ENCODE measurements at places on chromosomes 4 and X.

DNA sequence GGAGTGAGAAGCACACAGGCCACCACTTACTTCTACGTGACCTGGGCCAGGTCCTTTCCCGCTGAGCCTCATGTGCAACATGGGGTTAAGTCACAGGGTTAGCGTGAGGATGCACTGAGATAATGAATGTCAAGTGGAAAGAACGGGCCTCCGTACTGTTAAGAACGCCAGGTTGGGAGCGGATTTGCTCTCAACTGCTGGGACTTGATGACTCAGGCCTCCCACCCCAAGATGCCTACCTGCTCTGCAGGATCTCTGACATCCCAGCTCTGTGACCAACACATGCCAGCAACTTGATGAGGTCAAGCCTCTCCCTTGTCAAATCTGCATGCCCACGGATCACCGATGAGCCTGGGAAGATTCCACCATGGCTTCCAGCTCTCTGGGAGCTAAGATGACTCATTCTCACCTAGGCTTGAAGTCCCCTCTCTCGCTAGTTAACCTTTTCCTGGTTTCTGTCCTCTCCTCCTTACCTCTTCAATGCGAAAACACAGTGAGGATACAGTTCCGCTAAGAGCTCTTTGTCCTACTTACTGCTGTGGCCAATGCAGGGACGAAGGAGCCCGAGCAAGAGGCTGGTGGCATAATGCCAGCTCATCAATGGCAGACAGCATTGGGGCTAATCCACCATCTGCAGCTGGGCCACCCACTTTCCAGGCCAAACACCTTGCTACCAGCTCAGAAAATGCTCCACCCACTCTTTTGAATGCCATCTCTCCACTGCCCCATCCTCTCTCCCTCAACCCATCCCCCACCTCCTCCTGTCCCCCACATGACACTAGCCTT lies 67.6 kb downstream of the PJA1 start:
- DNase-seq = no peak

DNA sequence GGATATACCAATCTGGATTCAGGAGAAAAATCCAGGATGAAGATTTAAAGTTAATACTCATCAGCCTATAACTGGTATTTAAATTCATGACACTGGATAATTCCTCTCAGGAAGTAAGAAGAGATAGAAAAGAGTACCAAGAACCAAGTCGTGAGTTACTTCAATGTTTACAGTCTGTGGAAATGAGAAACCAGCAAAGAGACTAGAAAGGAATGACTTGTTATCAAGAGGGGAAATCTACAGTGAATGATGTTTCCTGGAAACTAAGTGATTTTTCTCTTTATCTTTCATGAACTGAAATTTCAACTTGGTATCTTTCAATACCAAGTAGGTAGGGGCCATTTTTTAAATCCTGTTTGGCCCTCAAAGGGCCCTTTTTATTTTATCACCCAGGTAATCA lies 217.9 kb upstream of the AFF2 start:
- DNase-seq = no peak

DNA sequence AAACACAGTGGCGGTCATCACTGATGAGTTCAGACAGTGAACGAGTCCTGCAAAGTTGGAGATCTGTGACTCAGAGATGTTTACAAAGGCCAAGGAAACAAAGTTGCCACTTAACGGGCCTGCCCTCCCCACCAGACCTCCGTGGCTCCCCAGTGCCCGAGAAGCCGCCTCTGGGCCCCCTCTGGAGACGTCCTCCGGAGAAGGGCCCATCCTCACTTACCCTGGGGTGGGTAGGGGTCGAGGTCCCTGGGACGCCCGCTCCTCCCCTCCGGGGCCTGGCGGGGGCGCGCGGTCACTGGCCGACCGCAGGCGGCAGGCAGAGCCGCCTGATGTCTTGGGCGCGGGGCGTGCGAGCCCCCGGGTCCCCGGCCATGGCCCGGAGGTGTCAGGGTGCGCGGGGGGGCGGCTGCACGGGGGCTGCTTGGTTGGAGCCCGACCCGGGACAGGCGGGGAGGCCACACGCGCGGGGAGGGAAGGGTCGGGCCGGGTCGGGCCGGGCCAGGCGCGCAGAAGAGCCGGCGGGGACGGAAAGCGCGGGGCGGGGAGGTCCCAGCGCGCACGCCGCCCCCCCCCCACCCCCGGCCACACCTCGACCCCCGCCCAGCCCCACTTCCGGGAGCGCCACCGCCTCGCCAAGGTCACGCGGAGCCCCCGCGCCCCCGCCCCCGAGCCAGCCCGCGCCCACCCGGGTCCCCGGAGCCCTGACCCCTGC lies 529 bp downstream of the DHRSX start:
- DNase-seq = peak; percentile 43

GRCh38 chrX:150692831-150693724 lies at the start of gene MTMR1:
TSS of gene MTMR1 (plus strand) at chrX:150693396. CDS start at chrX:150693531, 135 bp downstream.
- DNase-seq = peak; percentile 59

DNA sequence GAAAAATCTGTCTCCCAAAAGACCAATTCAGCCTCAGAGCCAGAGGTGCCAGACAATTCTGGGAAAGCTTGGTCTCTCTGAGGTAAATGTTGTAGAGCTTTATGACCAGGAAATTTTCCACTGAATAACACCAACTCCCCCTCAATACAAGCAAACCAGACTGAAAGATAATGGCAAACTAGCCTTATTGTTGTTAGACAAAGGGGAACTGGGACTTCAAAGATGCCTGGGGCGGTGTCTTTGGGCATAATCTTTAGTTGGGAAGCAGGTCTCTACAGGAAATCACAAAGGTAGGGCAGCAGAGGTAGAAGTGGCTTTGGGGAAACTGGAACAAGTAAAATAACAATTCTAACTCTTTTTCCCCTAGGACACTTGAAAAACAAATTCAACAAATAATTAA lies 12.0 kb downstream of the COL4A6 start:
- no peak for DNase-seq

DNA sequence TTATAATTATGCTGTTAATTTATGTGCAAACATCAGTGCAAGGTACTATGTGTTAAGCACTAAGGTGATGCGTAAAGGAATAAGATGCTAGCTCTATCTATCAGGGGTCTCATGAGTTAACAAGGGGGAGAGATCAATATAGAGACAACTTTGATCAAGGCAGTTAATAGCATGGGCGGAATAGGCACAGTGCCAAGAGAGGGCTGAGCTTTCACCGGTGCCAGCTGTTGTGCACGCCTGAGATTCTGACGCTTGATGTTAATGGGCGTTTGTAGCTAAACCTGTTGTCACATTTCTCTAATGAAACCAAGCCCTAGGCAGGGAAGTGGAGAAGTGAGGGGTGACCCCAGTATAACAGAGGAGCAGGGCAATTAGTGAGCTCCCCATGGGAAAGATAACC lies 86.0 kb upstream of the NMU start:
- DNase-seq = no peak

DNA sequence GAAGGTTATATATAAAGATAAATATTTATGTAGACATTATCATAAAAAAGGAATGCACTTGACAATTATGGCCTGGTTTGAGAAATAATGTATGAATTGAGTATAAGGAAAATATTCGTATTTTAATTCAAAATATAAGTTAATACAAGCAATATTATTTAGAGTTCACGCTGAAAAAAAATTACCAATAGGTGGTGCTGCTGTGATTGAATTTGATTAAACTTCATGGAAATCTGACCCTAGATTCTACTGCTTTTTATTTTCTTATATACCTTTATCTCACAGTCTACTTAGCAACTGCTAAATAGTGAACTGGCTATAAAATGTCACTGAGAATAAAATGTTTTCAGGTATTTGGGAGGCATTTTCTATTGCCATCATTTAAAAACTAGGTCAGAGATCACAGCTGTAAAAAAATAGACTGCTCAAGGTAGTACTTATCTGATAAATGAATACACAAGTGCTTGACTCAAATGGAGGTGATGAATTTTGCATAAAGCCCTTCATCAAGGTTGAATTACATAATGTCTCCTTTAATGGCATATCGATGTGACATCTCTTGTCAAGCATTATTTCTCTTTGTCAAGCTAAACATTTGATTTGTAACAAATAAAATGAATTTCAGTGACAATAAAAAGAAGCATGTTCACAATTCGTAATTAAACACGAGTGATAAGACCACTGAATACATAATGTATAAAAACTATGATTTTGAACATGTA lies 1638.8 kb upstream of the PCDH7 start:
- no peak for DNase-seq

GRCh38 chr4:20137176-20137575 lies 114.5 kb upstream of the SLIT2 start:
- DNase-seq = no peak

- no peak for DNase-seq
These were observed 107.3 kb downstream of the DTHD1 start for GRCh38 chr4:36388710-36389109.

DNA sequence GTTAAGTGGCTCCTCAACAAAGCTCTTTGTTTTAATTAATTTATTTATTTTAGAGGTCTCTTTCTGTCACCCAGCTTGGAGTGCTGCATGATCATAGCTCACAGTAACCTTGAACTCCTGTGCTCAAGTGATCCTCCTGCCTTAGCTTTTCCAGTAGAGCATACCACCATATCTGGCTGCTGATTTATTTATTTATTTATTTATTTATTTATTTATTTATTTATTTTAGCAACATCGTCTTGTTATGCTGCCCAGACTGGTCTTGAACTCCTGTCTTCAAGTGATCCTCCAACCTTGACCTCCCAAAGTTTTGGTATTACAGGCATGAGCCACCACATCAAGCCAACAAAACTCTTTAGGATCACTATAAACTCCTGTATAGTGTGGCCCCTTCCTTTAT lies 15.8 kb upstream of the KLF8 start:
- DNase-seq = no peak
